Epithelial cell of esophagus (primary cell): ENCODE measurements at places on chromosomes 5 and 9.

DNA sequence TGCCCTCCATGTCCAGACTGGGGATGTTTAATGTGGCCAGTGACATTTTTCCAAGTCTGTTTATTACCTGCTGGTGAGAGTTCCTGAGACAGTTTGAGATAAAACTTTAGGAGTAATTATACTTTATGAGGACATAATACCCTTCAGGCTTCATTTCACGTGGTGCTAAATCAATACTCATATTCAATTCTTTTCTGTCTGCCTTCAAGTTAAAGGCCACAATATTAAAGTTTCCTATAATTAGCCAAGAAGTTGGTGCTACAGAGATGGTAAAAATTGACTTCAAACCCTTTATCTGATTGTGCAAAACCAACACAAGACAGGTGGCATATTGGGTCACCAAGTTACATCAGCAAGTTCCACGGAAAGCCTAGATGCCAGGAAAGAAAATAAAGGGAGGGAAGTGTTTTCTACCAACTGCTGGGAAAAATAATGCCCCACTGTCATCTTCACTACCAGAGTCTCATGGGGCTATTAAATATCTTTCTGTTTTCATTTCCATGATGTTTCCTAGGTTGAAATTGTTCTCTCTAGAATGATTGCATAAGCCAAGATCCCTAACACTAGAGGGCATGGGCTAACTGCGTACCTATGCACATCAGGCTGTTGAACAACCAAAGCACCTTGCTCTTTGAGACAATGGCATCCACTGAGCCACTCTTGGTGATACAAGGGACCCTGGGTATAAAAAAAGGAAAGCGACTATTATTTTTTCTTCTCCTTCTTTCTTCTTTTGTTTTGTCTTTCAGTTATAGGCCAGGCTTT is 68.7 kb downstream of the INSYN2B start:
- peak; percentile 48 for DNase-seq

GRCh38 chr9:88268886-88269285 is 119.4 kb upstream of the SPIN1 start:
- DNase-seq, result no peak

- DNase-seq, result no peak
These were observed 461.6 kb downstream of the GABRG2 start for GRCh38 chr5:162529209-162529608.

DNA sequence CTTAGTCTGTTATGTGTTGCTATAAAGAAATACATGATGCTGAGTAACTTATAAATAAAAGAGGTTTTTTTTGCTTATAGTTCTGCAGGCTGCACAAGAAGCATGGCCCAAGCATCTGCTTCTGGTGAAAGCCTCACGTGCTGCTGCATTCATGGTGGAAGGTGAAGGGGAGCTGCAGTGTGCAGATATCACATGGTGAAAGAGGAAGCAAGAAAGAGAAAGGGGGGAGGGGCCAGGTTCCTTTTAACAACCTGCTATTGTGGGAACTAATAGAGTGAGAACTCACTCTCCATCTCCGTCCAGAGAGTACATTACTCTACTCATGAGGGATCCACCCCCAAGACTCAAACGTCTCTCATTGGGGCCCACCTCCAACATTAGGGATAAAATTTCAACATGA is 12.5 kb upstream of the PARP8 start:
- no peak for DNase-seq

GRCh38 chr5:173001229-173001841 is 17.8 kb downstream of the ATP6V0E1 start:
- DNase-seq, result no peak

DNA sequence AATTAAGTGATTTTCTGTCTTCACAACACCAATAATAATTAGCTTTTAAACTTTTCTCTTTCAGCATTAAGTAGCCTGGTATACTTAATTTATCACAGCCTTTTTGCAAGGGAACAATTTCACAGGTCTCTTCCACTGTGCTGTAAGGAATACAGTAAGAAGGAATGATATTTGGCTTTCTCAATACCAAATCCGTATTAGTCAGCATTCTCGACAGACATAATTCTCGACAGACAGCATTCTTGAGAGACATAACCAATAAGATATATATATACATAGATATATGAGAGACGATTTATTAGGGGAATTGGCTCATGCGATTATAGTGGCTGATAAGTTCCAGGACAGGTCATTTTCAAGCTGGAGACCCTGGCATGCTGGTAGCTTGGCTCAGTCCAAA is 18.0 kb downstream of the PRKAA1 start:
- DNase-seq, result peak; percentile 34
